Activated CD4-positive, alpha-beta T cell treated with anti-CD3 and anti-CD28 coated beads, Interleukin-2, amount 50 U/mL, for 24 hours (primary cell): ENCODE measurements at places on chromosomes 2 and 18.

GRCh38 chr18:59220784-59221765 is 1.1 kb downstream of the GRP start:
- DNase-seq: no peak

GRCh38 chr2:217667512-217667911 is 335.3 kb downstream of the TNS1 start:
- no peak for DNase-seq

- DNase-seq: no peak
Observed at GRCh38 chr2:113848758-113849415, 41.0 kb upstream of the ACTR3 start.

DNA sequence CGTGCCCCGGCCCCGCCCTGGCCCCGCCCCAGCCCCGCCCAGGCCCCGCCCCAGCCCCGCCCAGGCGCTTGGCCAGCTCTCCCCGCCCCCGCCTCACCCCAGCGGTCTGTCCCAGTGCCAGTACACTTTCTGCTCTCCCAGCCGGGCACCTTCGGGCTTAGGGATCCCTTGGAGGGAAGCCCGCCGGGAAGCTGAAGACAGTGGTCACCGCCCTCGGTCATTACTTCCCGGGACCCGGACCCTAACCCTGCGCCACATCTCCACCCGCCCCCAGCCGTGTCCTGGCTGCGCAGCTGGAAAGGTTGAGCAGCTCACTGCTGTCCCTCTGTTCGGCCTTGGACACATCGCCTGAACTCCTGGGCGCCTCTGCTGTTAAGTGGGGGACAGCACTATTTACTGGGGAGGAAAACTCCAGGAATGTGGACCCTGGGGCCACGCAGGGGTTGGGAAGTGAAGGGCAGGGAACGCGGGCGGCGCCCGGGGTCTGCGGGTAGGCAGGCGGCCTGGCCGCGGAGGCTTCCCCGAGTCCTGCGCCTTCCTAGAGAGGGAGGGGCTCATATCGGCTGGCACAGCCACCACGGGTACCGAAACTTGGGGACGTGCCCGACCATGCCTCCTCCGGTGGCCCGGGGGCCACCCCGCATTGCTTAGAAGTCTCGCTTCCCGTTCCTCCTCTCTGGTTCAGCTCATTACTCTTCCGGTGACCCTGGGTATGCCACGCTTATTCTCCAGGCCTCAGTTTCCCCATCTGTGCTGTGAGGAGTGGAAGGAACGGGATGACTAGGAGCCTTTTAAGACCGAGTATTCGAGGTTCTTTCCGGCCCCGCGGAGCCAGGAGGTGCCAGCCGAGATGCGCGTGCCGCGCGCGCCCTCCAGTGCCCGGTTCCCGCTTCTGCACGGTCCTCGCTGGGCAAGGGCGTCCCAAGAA is 121.0 kb downstream of the GYPC start:
- DNase-seq: peak; percentile 66

- DNase-seq: no peak
Observed at GRCh38 chr2:157349949-157350515, 24.4 kb upstream of the ERMN start.

DNA sequence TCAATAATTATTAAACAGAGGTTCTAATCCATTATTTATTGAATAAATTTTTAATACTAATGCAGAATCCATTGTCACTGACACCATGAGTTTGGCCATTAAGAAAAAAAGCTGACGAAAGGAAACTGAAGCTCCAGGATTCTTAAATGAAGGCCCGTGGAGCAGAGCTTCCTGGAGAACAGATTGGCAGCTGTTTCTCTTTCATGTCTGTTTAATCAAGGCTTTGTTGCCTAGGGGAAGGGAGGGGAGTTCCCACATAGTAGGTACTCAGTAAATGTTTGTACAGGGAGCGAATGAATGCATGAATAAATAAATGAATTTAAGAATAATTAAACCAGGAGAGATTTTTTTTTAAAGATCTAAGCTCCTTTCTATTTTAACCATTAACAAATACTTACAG is 315.1 kb upstream of the KLHL29 start:
- DNase-seq: no peak

DNA sequence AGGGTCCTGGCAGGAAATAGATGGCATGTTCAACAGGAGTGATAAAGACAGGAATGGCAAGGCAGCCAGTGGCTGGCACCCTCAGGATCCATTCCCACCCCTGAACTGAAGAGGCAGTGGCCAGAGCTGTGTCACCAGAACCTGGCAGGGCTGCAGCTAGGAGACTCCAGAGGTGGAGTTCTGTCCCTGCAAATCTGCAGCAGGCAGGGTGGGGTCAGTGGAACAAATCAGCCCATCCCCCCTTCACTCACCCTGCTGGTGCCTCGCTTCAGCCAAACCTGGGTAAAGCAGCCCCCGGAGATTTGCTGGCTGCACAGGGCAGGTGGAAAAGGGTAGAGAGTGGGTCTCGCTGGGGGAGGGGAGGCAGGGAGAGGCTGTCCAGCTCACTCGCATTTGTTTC is 12.7 kb downstream of the INPP5D start:
- no peak for DNase-seq

DNA sequence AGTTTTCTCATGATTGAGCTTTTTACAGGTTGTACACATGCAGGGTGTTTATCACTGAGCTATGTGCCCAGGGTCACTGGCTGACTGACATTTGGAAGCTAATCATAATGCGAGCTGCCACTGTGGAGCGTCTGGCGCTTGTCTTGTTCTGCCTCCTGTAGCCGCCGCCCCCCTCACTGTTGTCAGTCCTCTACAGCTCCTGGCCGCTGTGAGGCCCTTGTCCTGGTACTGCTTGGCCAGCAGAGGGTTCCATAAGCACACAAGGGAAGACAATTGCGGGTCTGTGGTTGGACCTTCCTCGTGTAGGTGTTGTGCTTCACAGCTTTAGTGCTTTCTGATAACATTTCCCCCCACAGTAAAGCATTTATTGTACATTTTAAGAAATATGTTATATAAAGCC is 105.6 kb upstream of the LDLRAD4 start:
- no peak for DNase-seq

- DNase-seq: no peak
Observed at GRCh38 chr2:77325395-77325794, 196.8 kb downstream of the LRRTM4 start.
